Body of pancreas (tissue), 4 donors: ENCODE measurements at places on chromosomes 5 and 9. TPM values are rescaled to one million over a fixed set of nuclear protein-coding genes. Genes with fewer than 3 reads are reported as not detected.
A peak's percentile ranks its signal among the peaks of the same experiment; 100 is the strongest.

- H3K27ac ChIP-seq, result no peak overlapping the region
- H3K4me1 ChIP-seq, result no peaks in the 10 kb centered on the region
- peak; percentile 20 for DNase-seq
- H3K27me3 ChIP-seq, result no peaks in the 10 kb centered on the region
- no peaks in the 10 kb centered on the region for H3K36me3 ChIP-seq
These were observed 12.7 kb downstream of the C9orf153 start for GRCh38 chr9:86246752-86247161.

DNA sequence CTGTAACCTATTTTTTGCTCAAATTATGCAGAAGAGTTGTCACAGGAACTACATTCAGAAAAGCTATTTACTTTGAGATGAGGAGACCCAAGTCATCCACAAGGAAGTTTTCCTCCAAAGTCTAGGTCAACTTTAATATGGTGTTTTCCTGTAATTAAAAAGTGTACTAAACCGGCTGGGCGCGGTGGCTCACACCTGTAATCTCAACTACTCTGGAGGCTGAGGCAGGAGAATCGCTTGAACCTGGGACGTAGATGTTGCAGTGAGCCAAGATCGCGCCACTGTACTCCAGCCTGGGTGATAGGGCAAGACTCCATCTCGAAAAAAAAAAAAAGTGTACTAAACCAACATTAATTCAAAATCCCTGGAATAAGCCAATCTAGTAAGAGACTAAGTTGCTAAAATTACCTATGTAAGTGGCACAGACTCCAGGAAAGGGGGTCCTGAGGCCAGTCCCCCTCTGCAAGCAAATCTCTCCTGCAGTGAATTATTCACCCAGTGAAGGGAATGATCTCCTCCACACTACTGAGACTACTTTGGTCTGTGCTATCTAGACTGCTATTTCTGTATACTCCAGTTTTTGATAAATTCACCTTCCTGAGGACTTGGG, 38.9 kb downstream of the FNBP1 start:
- no peaks in the 10 kb centered on the region for H3K4me1 ChIP-seq
- DNase-seq, result no peak
- H3K36me3 ChIP-seq, result no peaks in the 10 kb centered on the region
- H3K27me3 ChIP-seq, result no peaks in the 10 kb centered on the region

DNA sequence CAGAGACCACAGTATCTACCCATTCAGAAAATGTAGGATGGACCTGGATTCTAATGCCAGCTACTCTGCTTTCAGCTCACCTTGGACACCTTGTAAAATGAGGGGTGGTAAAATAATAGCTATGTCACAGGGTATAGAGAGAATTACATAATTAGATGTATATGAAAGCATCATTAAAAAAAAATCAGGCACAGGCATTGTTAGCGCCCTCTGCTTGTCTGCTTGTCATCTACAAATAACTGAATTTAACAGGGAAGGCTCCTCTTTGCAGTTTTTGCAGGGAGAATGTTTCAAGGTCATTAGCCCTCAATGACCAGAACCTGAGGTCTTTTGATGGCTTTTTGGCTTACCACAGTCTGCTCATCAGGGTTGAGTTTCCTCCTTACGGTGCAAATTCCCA, 58.0 kb downstream of the GPR21 start:
- no peaks in the 10 kb centered on the region for H3K4me1 ChIP-seq
- no peak overlapping the region for H3K4me3 ChIP-seq
- no peak for DNase-seq
- H3K36me3 ChIP-seq, result no peaks in the 10 kb centered on the region

DNA sequence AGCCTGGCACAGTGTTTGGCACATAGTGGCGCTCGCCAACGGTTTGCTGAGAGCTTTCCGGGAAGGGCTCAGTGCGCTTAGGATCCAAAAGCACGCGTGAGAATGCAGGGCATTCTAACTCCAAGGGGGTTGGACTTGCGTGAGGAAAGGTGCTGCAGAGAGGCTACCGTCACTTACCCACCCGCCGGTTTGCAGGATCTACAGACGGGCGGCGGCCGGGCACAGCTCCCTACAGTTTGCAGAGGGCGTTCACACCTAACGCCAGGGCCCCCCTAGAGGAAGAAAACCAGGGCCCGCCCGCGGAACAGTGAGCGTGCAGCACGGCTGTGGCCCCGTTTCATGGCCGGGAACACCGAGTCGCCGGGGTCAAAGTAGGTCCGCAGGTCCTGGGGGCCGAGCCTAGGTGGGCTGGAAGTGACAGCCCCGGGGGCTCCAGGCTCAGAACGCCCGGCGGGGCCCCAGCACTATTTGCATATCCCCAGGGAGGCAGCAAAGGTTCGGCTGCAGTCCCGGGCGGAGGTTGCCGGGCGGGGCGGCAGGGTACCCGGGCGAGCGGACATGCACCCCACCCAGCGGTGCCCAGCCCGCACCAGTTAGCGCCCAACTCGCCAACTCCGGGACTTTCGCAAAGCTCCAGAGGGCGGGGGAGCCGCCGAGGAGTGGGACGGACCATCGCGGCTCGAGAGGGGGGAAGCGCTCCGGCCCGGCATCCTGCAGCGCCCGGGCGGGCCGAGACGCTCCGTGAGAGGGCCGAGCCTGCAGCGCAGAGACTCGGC, 526 bp upstream of the GALNT10 start:
- peak; percentile 89 for DNase-seq
- H3K4me1 ChIP-seq, result peaks cover 29% of the 10 kb centered on the region
- H3K36me3 ChIP-seq, result no peaks in the 10 kb centered on the region

GRCh38 chr5:173866858-173867679, 21.1 kb upstream of the CPEB4 start:
- no peak overlapping the region for H3K4me3 ChIP-seq
- DNase-seq, result no peak
- H3K27me3 ChIP-seq, result no peaks in the 10 kb centered on the region
- H3K4me1 ChIP-seq, result peaks cover 21% of the 10 kb centered on the region
- no peaks in the 10 kb centered on the region for H3K36me3 ChIP-seq

DNA sequence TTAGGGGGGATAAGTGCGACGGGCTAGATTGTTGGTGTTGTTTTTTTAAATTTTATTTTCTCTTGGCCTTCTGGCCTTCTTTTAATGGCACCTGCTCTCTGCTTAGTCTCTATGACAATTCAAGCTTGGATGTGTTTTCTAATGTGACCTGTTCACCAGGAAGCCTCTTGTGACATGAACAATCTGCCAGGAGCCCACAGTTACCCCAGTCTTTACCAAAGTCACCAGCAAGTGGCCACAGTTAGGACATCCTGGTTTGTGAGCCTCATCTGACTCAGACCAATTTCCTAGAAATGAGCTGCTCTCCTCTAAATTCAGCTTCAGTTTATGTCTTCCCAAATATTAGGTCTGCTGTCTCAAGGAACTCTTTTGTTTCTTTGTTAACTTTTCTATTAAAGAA, 135.8 kb downstream of the TLE4 start:
- no peak overlapping the region for H3K27ac ChIP-seq
- H3K27me3 ChIP-seq, result no peaks in the 10 kb centered on the region
- no peaks in the 10 kb centered on the region for H3K4me1 ChIP-seq

DNA sequence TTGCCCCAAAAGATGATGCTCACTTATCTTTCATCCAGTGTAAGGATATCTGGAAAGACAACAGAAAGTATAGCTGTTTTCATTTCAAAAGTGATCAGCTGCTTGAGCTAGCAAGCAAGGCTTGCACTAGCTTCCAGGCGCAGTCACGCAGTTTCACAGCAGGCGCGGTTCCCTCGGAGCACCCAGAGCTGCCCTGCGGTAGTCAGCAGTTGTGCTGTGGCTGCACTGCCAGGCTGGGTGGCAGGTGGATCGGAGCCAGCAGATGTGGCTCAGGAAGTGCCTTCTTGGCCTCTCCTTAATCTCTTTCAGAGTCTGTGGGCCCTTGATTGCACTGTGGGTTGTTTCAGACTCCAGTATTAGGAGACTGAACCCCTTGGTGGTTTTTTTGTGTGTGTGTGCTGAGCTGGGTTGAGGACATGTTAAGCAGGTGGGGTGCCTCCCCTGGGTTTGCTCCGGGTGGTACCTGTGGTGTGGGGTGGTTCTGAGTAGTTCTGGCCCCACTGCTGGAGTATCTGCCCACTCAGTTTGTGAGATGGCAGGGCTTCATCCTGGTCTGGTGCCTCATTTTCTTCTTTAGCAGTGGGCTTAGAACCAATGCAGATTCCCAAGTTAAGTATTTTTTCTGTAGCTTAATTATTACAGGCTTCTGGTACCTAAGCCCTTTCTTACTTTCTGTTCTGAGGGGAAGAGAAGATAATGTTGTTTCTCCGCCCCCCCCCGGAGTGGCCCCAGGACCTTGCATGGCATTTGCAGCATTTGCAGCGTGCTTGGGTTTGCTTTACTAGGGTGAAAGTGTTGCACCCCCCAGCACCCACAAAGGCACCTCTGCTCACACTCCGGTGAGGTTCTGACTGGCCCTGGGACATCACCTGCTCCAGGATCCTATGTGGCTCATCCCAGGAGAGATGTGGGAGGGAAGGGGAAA, 16.4 kb downstream of the TENT4A start:
- no peak overlapping the region for H3K27ac ChIP-seq
- H3K4me3 ChIP-seq, result no peak overlapping the region
- H3K36me3 ChIP-seq, result no peaks in the 10 kb centered on the region
- peaks cover 47% of the 10 kb centered on the region for H3K4me1 ChIP-seq
- no peaks in the 10 kb centered on the region for H3K27me3 ChIP-seq

DNA sequence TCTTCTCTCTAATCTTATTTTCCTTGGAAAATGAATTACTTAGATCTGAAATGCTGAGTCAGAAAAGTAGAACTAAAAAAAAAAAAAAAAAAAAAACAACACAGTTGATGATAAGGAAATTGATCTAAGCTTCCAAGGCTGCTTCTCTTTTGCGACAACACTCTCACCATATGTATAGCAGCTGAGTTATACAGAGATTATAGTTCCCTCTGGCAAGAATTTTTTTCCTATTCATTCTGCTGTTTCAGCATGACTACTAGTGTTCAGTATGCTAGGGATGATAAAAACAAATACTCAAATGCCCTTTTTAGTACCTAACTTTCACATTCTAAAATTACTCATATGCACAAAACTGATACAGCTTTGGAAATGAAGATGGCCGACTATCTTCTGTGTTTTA, 267.3 kb downstream of the MLLT3 start:
- peaks cover 53% of the 10 kb centered on the region for H3K4me1 ChIP-seq
- H3K36me3 ChIP-seq, result no peaks in the 10 kb centered on the region
- DNase-seq, result no peak
- no peaks in the 10 kb centered on the region for H3K27me3 ChIP-seq
- H3K4me3 ChIP-seq, result no peak overlapping the region
- H3K27ac ChIP-seq, result no peak overlapping the region

- H3K4me3 ChIP-seq, result no peak overlapping the region
- H3K27me3 ChIP-seq, result no peaks in the 10 kb centered on the region
- DNase-seq, result no peak
- H3K27ac ChIP-seq, result no peak overlapping the region
- no peaks in the 10 kb centered on the region for H3K4me1 ChIP-seq
- no peaks in the 10 kb centered on the region for H3K36me3 ChIP-seq
These were observed 163.2 kb downstream of the MPDZ start for GRCh38 chr9:13116292-13116691.

DNA sequence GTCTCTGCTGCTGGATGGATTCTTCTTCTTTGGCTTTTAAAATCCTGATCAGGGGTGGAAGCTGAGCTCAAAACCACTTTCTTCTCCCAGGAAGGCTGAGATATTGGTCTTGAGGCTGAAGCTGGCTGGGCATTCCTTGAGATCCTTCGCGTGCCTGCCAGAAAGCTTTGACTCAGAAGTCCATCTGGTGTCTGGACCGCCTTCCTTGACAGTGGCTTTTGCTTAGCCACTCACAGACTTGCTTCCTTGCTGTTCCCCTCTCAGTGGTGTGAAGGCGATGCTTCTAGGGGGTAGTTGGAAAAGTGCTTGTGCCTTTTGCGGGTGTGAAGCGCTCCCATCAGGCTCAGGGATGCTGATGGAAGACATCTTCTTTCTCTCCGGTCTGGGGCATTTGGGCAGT, 45.9 kb downstream of the RGS3 start:
- no peak overlapping the region for H3K4me3 ChIP-seq
- peaks cover 22% of the 10 kb centered on the region for H3K4me1 ChIP-seq
- no peak for DNase-seq
- no peaks in the 10 kb centered on the region for H3K27me3 ChIP-seq
- H3K36me3 ChIP-seq, result no peaks in the 10 kb centered on the region
- no peak overlapping the region for H3K27ac ChIP-seq

GRCh38 chr9:105832096-105832710, 137.9 kb downstream of the TMEM38B start:
- no peaks in the 10 kb centered on the region for H3K36me3 ChIP-seq
- H3K27me3 ChIP-seq, result no peaks in the 10 kb centered on the region
- no peak for DNase-seq
- no peak overlapping the region for H3K27ac ChIP-seq
- H3K4me3 ChIP-seq, result no peak overlapping the region
- no peaks in the 10 kb centered on the region for H3K4me1 ChIP-seq

The QRFP gene
- total RNA-seq, result not detected

The SLC24A2 gene
- 0.26 TPM for total RNA-seq
